PC-9 (cell line): ENCODE measurements at places on chromosomes 7 and 10.
A peak's percentile ranks its signal among the peaks of the same experiment; 100 is the strongest.

GRCh38 chr7:100022621-100023020 lies 7.2 kb downstream of the ZKSCAN1 start:
- H3K4me3 ChIP-seq = no peak overlapping the region
- H3K27me3 ChIP-seq = no peaks in the 10 kb centered on the region
- H3K4me1 ChIP-seq = peaks cover 25% of the 10 kb centered on the region
- DNase-seq = peak; percentile 42
- peaks cover 24% of the 10 kb centered on the region for H3K36me3 ChIP-seq

GRCh38 chr10:69789164-69789576 lies 12.5 kb upstream of the COL13A1 start:
- peaks cover 22% of the 10 kb centered on the region; the same call in 1 of the 2 replicates for H3K27me3 ChIP-seq
- no peak for DNase-seq
- H3K4me1 ChIP-seq = no peaks in the 10 kb centered on the region
- no peak overlapping the region for H3K4me3 ChIP-seq

- H3K4me3 ChIP-seq = no peak overlapping the region
- no peak overlapping the region for H3K27ac ChIP-seq
- no peaks in the 10 kb centered on the region for H3K27me3 ChIP-seq
- no peak for DNase-seq
- no peaks in the 10 kb centered on the region for H3K4me1 ChIP-seq
Measured at GRCh38 chr10:108249940-108250339, 1085.4 kb upstream of the SORCS1 start.

- H3K27me3 ChIP-seq = no peaks in the 10 kb centered on the region
- H3K27ac ChIP-seq = peak overlapping the region; percentile 100
- DNase-seq = no peak
Measured at GRCh38 chr10:3625959-3626751, 158.9 kb downstream of the KLF6 start.

DNA sequence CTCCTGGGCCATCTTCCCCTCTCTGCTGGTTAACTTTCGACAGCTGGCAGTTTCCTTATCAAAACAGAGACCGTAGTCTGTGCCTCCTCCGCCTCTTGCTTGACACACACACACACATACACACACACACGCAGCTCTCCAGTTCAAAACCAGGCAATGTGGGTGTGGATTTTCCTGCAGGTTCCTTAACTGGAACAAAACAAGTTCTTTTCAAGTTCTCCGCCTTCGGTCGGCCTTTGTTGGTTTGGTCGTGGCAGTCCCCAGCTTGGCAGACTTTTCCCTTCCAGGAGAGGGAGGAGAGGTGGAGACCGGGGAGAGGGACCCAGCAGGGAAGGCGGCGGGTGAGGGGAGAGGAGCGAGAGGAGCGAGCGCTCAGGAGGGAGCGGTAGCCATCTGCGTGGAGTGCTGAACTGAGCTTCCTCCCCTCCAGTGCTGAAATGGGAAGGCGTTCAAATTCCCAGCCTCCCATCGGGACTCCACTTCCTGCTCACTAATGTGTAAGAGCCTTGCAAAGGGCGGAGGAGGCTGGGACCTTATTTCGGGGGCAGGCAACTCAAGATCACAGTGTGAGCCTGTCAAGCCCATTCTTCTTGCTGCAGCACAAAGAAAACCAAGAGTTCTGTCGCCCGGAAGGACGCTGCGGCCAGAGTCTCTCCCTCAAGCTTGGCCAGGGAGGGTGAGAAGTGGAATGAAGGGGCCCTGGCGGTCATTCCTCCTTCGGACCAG lies 120.6 kb downstream of the PRPF18 start:
- no peaks in the 10 kb centered on the region for H3K36me3 ChIP-seq
- peak overlapping the region; percentile 59 for H3K4me3 ChIP-seq
- H3K4me1 ChIP-seq = peaks cover 38% of the 10 kb centered on the region
- H3K27me3 ChIP-seq = no peaks in the 10 kb centered on the region
- H3K27ac ChIP-seq = peak overlapping the region; percentile 67
- DNase-seq = peak; percentile 63

GRCh38 chr10:25745976-25746375 lies 188.1 kb upstream of the MYO3A start:
- H3K27ac ChIP-seq = no peak overlapping the region
- no peak overlapping the region for H3K4me3 ChIP-seq
- H3K4me1 ChIP-seq = no peaks in the 10 kb centered on the region
- no peaks in the 10 kb centered on the region; the same call in 1 of the 2 replicates for H3K27me3 ChIP-seq
- H3K36me3 ChIP-seq = no peaks in the 10 kb centered on the region
